ENCODE measurements at places on chromosomes 3 and 15. TPM values are rescaled to one million over a fixed set of nuclear protein-coding genes. Genes with fewer than 3 reads are reported as not detected.

DNA sequence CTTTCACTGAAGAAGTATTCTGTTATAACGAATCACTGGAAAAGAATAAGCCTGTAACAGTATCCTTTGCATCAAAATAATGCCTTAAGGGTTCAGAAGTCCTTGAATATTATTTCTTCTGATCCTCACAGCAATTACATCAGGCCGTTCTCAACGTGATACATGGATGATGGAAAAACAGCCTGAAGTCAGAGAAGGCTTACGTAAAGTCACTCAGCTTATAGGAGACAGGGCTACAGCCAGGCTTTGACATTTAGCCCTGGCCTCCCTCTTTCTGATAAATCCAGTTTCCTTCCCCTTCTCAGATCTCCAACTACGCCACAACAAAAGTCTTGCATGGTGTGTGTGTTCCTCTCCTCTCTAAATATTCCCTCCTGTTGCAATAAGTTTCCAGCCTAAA is 131.9 kb downstream of the ANO10 start:
- DNase-seq, result peak; percentile 68

GRCh38 chr15:59251001-59251845 is 44.6 kb downstream of the LDHAL6B start:
- no peak for DNase-seq

DNA sequence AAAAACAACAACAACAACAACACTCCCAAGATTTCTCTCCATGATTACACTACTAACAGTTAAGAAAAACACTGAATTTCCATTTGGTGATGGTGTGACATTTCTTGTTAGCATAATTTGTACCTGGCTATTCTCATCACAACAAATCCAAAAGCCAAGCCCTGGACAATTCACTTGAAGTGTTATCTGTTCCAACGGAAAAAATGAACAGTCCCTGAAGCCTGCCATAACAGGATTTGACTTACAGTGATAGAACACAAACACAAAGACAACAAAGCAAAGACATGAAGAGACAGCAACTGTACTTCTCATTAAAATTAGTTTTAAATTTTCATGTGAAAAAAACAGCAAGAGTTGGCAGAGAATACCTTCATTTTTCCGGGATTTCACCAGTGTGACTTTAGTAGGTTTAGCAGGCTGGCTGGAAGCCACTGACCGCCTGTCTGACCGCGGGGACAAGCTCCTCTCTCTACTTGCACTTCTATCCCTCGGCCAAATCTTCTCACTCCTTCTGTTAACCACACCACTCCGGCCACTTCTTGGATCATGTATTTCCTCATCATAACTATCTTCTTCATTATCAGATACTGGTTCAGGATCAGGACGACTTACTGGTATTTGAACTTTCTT is 56.3 kb downstream of the TJP1 start:
- no peak for DNase-seq

- no peak for DNase-seq
Measured at GRCh38 chr3:186917512-186918312, 12.6 kb upstream of the ST6GAL1 start.

GRCh38 chr3:52401021-52401420 is 43.9 kb downstream of the SEMA3G start:
- no peak for DNase-seq

- no peak for DNase-seq
Measured at GRCh38 chr3:117734496-117734895, 1024.9 kb downstream of the TUSC7 start.

GRCh38 chr3:79162653-79163052 is 605.1 kb downstream of the ROBO1 start:
- no peak for DNase-seq

GRCh38 chr15:49741712-49742111 is 120.9 kb downstream of the DTWD1 start:
- no peak for DNase-seq

DNA sequence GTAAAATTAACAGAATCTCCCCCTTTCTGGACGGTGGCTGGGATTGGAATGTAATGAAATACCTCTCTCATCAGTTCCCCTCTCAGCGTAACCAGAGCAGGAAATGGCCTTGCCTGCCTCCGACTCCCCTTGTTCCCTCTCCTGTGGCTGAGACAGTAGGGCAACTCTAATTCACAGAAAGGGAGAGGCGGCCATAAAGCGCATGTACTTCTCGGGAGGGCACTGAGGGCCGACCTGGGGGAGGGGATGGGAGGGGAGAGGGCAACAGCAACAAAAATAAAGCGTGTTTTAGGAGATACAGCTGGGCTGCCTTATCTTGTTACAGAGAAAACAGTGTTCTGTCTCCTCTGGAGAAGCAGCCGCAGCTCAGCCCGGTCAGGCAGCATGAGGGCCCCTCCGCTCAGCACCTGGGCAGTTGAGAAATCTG is 783.3 kb upstream of the ARRDC4 start:
- no peak for DNase-seq

GRCh38 chr3:136332302-136332701 is 82.2 kb downstream of the PCCB start:
- DNase-seq, result no peak

- no peak for DNase-seq
Measured at GRCh38 chr3:39548282-39548681, 80.8 kb downstream of the MOBP start.

- peak; percentile 13 for DNase-seq
Measured at GRCh38 chr15:60672400-60672799, 193.5 kb upstream of the ICE2 start.

- DNase-seq, result no peak
Measured at GRCh38 chr3:42349765-42350594, 60.4 kb downstream of the LYZL4 start.

- no peak for DNase-seq
Measured at GRCh38 chr3:177519588-177519987, 322.3 kb upstream of the TBL1XR1 start.

DNA sequence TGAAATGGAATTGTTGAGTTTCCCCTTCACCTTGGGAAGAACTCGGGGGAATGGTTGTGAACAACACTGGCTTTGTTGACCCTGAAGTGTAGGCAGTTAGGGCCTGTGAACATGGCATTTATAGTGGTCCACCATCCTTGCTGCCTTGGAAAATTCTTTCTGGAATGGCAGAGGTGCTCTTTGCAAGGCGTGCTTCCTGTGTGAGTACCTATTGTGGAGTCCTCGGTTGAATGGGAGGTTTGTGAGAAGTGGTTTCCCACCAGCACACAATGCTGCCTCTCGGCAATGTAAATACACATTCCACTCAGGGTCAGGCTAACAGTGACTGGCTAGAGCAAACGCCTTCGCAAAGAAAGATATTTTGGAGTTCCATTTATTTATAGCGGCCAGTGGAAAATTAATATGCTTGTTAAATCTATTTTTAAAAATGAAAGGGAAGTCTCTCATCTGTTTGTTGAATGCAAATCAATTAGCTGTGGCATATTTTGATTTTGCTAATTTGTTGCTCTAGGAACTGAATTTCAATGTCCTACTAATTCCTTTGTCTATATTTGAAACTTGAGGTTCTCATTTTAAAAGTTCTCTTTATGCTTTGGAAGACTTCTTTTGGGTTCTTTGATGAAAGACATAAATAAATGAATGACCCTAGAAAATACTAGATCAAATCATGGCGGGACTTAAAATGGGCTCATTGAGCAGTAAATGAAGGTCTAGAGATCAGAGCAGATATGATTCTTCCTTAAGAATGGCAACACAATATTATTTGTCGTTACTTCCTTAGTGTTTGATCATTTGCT is 59.5 kb downstream of the FNDC3B start:
- DNase-seq, result peak; percentile 83

FAH gene
- 60.7 TPM for total RNA-seq

ELP6 gene
- 39.4 TPM for total RNA-seq

IGSF10 gene
- total RNA-seq, result 0.03 TPM

MRAS gene
- 10.9 TPM for total RNA-seq

Measured in SK-MEL-5 (cell line).